HEK293T (cell line): ENCODE measurements at places on chromosomes 6 and 20.
A peak's percentile ranks its signal among the peaks of the same experiment; 100 is the strongest.

GRCh38 chr6:138614151-138614550 is 114.9 kb upstream of the NHSL1 start:
- DNase-seq, result no peak

DNA sequence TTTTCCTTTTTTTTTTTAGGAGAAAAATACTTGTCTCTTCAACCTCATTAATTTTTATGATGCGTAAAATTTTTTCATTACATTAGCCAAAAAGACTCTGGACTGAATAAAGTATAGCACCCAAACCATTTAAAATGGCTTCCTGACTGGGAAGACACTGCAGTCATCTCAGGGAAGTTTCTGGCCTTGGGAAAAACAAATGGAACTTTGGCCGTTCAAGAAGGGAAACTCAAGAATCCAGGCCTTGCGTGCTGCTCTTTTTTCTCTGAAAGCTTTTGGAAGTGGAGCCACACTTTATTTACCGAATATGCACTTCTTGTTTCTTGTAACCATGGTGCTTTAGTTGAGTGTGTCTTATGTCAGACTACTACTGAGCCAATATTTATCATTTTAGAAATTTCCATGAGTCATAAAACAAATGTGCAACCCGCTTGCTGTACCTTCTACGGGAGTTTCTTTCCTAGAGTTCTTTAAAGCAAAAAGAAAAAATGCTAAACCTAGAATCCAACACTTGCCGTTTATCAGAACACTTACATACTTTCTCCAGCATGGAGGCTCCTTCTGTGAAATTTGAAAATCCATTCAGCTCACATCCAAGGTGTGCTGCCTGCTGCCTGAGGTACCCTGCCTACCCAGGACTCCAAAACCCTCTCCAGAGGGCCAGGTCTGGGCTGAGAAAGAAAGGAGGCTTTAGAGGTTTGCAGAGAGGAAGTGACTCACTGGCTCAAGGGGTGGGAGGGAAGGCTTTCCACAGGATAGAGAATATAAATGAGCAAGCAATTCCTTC is 11.5 kb upstream of the DSTN start:
- DNase-seq, result peak; percentile 22

- no peak for DNase-seq
These were observed 70.0 kb upstream of the SASH1 start for GRCh38 chr6:148272597-148272996.

GRCh38 chr6:53929041-53929820 is 134.4 kb downstream of the LRRC1 start:
- DNase-seq, result no peak

DNA sequence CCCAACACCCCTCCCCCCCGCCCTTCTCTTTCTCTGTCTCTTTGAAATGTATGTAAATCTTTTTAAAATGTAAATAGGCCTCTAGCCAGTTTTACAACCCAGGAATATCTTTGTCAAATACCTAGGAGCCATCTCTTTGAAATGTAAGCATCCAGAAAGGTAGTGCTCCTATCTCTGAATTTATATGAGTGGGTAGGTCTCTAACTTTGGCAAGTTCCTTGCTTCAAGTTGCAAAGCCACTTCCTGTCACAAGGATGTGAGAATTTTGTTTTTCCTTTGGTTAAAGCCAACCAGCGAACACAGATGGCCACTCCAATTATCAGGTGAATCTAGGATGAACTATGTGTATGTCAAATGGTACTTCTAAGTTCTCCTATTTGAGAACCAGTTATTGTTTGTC is 6.2 kb upstream of the DEFB132 start:
- no peak for DNase-seq

- no peak for DNase-seq
These were observed 70.4 kb upstream of the VGLL2 start for GRCh38 chr6:117194978-117195377.
